ENCODE measurements at places on chromosomes 1 and 21.

- no peak overlapping the region for H3K4me3 ChIP-seq
- no peaks in the 10 kb centered on the region for H3K4me1 ChIP-seq
- H3K36me3 ChIP-seq, result no peaks in the 10 kb centered on the region
- no peak for DNase-seq
- peaks cover 6% of the 10 kb centered on the region for H3K27me3 ChIP-seq
These were observed 91.5 kb upstream of the ETS2 start for GRCh38 chr21:38714039-38714817.

GRCh38 chr1:51922040-51922439 is 43.5 kb upstream of the NRDC start:
- peaks cover 6% of the 10 kb centered on the region for H3K27me3 ChIP-seq
- H3K4me1 ChIP-seq, result no peaks in the 10 kb centered on the region
- no peaks in the 10 kb centered on the region for H3K36me3 ChIP-seq
- no peak for DNase-seq
- H3K27ac ChIP-seq, result no peak overlapping the region
- no peak overlapping the region for H3K4me3 ChIP-seq

GRCh38 chr1:160257411-160258015 is 4.8 kb downstream of the DCAF8 start:
- peaks cover 2% of the 10 kb centered on the region for H3K27me3 ChIP-seq
- H3K27ac ChIP-seq, result no peak overlapping the region
- H3K4me3 ChIP-seq, result no peak overlapping the region
- no peak for DNase-seq
- peaks cover 32% of the 10 kb centered on the region for H3K36me3 ChIP-seq
- H3K4me1 ChIP-seq, result peaks cover 55% of the 10 kb centered on the region

- H3K27me3 ChIP-seq, result no peaks in the 10 kb centered on the region
- peaks cover 3% of the 10 kb centered on the region for H3K4me1 ChIP-seq
- peaks cover 2% of the 10 kb centered on the region for H3K36me3 ChIP-seq
- no peak overlapping the region for H3K27ac ChIP-seq
These were observed 76.6 kb downstream of the MAST2 start for GRCh38 chr1:45879885-45880598.

DNA sequence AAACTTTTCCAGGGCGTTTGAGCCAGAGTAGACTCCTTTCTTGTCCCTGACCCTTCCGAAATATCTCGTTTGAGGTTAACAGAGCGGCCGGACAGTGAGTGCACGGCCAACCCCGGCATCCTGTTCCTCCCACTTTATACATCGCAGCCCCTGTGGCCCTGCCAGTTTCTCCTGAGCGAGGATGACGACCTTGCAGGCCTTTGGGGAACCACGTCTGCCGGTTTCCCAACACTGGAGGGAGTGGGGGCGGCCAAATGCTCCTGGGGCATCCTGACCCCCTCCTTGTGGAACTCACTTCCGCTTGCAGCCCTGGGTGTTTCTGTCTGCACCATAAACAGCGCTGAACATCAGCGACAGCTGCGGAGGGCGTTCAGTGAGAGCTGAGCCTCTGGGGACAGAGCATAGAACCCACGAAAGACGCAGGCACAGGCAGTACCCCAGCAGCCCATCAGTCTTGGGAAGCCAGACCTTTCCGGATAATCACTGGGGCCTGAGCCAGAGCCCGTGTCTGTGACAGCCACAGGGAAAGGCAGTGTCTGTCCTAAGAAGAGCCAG is 4.8 kb upstream of the KCNAB2 start:
- no peak overlapping the region for H3K27ac ChIP-seq
- no peak for DNase-seq
- H3K4me3 ChIP-seq, result no peak overlapping the region

GRCh38 chr21:33451634-33452071 is 28.1 kb downstream of the TMEM50B start:
- H3K27ac ChIP-seq, result no peak overlapping the region
- no peak for DNase-seq
- H3K27me3 ChIP-seq, result no peaks in the 10 kb centered on the region
- H3K36me3 ChIP-seq, result peaks cover 11% of the 10 kb centered on the region
- peaks cover 5% of the 10 kb centered on the region for H3K4me1 ChIP-seq
- H3K4me3 ChIP-seq, result no peak overlapping the region

- H3K27me3 ChIP-seq, result peaks cover 67% of the 10 kb centered on the region
- no peak overlapping the region for H3K27ac ChIP-seq
- no peak for DNase-seq
These were observed 10.3 kb downstream of the PRRX1 start for GRCh38 chr1:170674239-170674638.

GRCh38 chr21:31938330-31939301 is 65.8 kb downstream of the HUNK start:
- no peak overlapping the region for H3K27ac ChIP-seq
- DNase-seq, result no peak
- H3K27me3 ChIP-seq, result peaks cover 6% of the 10 kb centered on the region
- H3K4me3 ChIP-seq, result no peak overlapping the region
- H3K4me1 ChIP-seq, result no peaks in the 10 kb centered on the region

All from activated naive CD8-positive, alpha-beta T cell treated with anti-CD3 and anti-CD28 coated beads, Interleukin-2, amount 50 U/mL, for 24 hours (primary cell).